ENCODE measurements at places on chromosomes 16 and 17.

- no peak for DNase-seq
Observed at GRCh38 chr16:4334724-4335495, 16.2 kb downstream of the PAM16 start.

GRCh38 chr16:87698676-87699199 is 67.0 kb downstream of the KLHDC4 start:
- no peak for DNase-seq

DNA sequence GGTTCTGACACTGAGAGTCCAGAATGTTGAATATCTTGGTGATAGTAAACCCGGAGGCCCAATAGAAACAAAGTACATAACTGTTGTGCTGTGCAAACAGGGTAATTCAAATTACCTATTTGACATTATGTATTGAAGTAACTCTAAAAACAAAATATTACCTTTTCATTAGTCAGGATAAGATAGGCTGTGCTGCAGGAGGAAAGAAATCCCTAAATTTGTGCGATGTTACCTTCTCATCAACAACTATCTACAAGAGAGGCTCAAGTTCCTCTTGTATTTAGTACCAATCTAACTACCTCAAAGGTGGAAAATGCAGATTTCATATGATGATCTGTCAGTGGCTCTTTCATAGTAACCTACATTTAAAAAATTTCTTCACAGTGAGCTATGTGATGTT is 367.2 kb downstream of the ZFHX3 start:
- no peak for DNase-seq

- no peak for DNase-seq
Observed at GRCh38 chr16:72768591-72768990, 279.3 kb downstream of the ZFHX3 start.

- no peak for DNase-seq
Observed at GRCh38 chr17:28550858-28551257, 1.6 kb downstream of the UNC119 start.

- no peak for DNase-seq
Observed at GRCh38 chr16:66462912-66463311, 35.8 kb downstream of the BEAN1 start.

GRCh38 chr17:66542129-66542966 is 239.9 kb downstream of the PRKCA start:
- peak; percentile 21 for DNase-seq

- DNase-seq, result no peak
Observed at GRCh38 chr17:18280249-18280648, 19.8 kb downstream of the MIEF2 start.
